ENCODE measurements at places on chromosomes 4 and X.

GRCh38 chrX:125710403-125711062 lies 390.9 kb downstream of the TEX13C start:
- DNase-seq, result no peak

- DNase-seq, result no peak
These were observed 1756.9 kb upstream of the TENM3 start for GRCh38 chr4:180486342-180486741.

- no peak for DNase-seq
These were observed 231.8 kb downstream of the ARAP2 start for GRCh38 chr4:36012503-36012902.

DNA sequence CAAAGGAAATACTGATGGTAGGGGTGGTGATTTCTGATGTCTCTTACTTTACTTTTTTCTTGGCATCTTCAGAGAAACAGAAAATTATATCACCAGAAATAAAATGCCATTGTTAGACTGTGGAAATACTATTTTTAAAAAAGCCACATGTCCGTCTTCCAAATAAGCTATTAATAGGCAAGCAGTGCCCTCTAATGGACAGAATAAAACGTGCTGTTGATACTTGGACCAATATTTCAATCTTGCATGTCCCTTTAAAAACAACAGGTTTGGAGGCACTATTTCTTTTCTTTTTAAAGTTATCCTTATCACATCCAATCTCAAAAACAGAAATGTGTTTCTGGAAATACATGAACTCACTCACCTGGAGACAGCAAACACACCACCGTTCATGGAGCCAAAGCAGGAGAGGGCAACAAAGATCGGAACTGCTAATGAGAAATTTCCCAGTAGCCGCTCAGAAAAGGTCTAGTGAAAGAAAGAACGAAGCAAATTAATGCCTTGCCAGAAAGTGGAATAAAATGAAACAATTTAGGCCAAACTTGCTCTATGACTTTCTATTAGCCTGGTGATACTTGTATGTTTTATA lies 59.2 kb downstream of the SLC7A11 start:
- no peak for DNase-seq

- DNase-seq, result no peak
These were observed 339.6 kb upstream of the PCDH10 start for GRCh38 chr4:132809298-132810032.

All from stimulated activated CD4-positive, alpha-beta T cell treated with anti-CD3 and anti-CD28 coated beads, Interleukin-15, amount 100 ng/mL, for 48 hours (primary cell).